AG09309 (cell line): ENCODE measurements at places on chromosomes 2 and 18.

GRCh38 chr18:7908681-7909299, 341.7 kb downstream of the PTPRM start:
- no peak for DNase-seq

DNA sequence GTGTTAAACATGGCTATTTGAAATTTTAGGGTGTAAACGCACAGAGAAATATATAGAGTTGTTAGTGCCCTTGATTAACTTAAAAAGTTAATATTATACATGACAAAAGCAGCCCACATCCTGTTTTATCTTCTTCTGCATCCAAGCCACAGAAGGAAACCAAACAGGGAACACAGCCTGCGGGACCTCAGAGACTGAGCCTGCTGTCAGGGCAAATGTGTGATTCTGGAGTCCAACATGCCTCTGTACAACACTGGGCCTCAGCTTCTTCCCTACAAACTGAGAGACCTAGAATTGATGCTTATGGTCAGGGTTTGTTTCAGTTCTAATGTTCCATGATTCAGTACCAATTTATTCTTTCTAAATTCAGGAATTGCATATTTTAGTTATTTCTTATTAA, 404.7 kb downstream of the FBXO15 start:
- no peak for DNase-seq

GRCh38 chr2:129877795-129878775, 101.4 kb upstream of the RAB6C start:
- no peak for DNase-seq

DNA sequence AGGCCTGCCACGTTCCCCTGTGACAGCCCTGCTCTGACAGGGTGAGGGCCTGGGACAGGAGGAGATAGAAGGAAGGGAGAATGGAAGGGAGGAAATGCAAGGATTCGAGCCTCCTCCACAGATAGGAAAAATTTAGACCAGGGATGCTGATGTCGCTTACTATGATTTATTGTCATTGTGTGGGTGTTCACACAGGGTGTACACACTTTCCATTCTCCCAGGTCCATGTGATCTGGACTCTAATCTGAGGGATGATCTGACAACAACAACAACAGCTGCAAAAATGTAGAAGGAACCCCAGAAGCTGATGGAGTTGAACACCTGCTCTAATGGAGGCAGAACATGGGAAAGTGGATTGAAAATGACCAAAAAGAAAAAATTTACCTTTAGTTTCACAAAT, 231.7 kb upstream of the TNP1 start:
- DNase-seq, result no peak

GRCh38 chr18:10401521-10401920, 52.9 kb upstream of the APCDD1 start:
- no peak for DNase-seq
